ENCODE measurements at places on chromosomes 11 and 22.

DNA sequence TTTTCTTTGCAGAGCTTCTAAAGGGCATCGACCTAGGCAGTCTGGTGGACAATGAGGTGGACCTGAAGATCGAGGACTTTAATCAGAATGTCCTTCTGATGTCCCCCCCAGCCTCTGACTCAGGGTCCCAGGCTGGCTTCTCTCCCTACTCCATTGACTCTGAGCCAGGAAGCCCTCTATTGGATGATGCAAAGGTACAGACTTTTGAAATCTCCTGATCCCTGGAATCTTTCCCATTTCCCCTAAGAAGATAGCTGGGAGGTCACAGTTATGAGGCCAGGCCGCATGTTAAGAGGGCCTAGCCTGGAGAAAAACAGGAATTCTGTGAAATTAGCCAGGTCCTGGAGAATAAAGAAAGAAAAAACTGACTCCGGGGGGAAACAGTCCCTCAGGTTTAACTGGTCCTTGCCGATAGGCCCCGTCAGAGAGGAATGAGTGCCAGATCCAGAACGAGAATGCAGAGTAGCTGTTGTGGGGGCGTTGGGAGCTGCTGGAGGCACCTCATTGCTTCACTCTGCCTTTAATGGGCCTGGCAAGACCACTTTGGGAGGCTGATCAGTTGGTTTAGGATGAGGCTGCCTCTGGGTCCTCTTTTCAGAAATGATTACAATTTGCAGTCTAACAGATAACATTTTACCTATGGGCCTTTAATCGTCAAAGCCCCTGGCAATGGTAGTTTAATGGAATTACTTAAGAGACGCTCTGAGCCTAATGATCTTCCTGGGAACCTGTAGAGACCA is 39.2 kb downstream of the SHISA8 start:
- DNase-seq: no peak

- DNase-seq: no peak
Measured at GRCh38 chr11:8719211-8719649, 36.6 kb downstream of the RPL27A start.

DNA sequence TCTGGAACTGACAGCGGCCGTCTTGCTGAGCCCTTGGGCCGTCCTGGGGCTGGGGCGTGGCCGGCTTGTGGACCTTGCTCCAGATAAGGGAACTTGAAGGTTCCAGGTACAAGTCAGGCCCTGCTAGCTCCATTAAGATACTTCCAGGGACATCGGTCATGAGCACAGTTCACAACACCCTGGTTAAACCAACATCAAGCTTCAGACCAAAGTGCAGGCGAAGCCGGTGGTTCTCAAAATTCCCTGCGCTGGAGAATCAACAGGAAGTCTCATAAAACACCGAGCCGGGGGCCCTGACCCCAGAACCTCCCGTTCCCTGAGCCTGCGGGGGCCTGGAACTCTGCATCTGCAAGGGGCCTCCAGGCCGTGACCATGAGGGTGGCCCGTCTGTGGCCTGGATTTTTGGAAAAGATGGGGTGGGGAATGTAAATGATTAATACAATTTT is 1043.8 kb downstream of the BRD1 start:
- no peak for DNase-seq

DNA sequence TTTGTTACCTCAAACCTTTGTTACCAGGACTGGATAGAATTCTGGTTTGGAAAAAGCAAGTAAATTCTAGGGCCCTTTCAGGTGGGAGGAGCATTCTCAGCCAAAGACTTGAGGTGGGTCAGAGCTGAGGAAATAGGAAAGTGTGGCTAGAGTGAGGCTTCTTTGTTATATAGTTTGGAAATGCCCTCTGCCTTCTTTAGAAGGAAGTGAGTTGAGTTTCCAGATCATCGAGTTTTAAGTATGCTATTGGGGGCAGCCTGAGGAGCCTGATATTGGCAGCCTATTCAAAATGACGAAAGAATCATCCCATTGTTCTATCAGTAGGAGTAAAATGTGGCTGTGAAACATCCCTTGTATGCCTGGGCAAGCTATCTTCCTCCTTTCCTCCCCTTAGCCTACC is 134.1 kb downstream of the ARHGAP42 start:
- no peak for DNase-seq

DNA sequence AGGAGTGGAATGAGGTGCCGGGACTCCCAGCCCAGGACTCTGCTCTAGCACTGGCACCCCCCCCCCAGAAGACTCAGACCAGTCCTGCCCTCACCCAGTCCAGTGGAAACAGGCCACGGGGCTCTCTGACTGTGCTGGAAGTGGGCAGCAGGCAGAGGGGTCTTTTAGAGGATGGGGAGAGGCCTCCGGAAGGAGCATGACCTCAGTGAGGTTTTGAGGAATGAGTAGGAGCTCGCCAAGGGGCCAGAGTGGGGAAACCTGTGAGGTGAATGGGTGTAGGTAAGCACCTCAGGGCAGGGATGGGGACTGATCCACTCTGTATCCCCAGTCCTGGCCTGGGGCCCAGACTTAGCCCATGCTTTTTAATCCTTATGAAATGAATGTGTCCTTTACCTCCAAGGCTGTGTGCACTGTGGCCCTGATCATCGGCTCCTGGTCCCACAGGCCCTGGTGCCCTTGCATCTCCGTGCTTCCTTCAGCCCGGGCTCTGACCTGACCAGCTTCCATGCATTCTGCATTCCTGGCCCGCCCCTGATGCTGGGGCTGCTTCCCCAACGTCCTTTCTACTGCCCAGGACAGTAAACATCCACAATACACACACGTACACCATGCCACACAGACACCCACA is 24.4 kb upstream of the RFPL3 start:
- no peak for DNase-seq

DNA sequence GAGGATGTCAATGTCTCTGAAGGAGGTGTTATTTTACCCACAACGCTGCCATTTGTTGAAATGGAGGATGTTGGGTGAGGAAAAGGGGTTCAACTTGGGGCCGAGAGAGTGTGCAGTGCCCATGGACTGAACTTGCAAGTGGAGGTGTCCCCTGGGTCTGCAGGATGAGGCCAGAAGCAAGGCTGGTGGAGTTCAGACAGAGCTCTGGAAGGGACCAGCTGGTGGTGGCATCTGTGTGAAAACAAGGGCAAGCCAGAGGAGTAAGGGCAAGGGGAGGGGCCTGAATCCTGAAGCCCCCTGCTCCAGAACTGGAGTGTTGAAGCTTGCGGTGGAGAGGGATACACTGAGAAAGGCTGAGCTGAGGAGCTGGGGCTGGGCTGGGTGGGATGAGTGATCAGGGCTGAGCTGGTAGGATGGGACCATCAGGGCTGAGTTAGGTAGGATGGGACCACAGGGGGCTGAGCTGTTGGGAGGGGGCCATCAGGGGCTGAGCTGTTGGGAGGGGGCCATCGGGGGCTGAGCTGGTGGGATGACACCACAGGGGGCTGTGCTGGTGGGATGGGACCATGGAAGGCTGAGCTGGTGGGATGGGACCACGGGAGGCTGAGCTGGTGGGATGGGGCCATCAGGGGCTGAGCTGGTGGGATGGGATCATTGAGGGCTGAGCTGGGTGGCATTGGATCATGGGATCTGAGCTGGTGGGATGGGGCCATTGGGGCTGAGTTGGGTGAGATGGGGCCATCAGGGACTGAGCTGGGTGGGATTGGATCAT is 13.4 kb upstream of the CTSD start:
- no peak for DNase-seq

- DNase-seq: no peak
Measured at GRCh38 chr11:126748793-126749192, 251.8 kb downstream of the KIRREL3 start.

- no peak for DNase-seq
Measured at GRCh38 chr11:117816151-117816741, 8.3 kb downstream of the FXYD2 start.

GRCh38 chr22:28269277-28269676 is 350.2 kb upstream of the PITPNB start:
- no peak for DNase-seq

DNA sequence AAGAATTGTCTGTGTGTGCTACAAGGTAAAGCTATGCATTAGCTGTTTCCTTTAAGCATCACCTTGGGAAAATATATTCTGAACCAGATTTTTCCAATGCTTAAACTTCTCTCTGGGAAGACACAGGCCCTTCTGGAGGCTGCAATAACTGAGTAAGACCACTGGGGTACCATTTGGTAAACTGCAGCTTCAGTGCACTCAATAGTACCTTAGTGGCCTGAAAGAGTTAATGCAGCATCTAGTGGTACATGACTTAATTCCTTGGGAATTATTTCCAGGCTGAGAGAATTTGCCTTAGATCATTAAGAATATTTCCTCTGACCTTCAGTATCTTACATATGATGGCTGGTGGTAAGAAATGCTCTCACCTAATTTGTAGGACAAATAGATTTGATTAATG is 727.4 kb downstream of the DLG2 start:
- no peak for DNase-seq

GRCh38 chr11:118610225-118610772 is 2.9 kb downstream of the PHLDB1 start:
- no peak for DNase-seq

GRCh38 chr11:24556693-24557092 is 59.8 kb downstream of the LUZP2 start:
- DNase-seq: no peak

- DNase-seq: no peak
Measured at GRCh38 chr11:57515332-57516060, at the start of gene SLC43A1. SLC43A1 (minus strand) TSS chr11:57515702; CDS start chr11:57514111, 1,591 bp downstream.

- no peak for DNase-seq
Measured at GRCh38 chr11:6968816-6969215, 42.6 kb downstream of the ZNF215 start.

All from T-helper 1 cell (primary cell).